Putamen (tissue), 1 donor: ENCODE measurements at places on chromosomes 4 and X.
A peak's percentile ranks its signal among the peaks of the same experiment; 100 is the strongest.

DNA sequence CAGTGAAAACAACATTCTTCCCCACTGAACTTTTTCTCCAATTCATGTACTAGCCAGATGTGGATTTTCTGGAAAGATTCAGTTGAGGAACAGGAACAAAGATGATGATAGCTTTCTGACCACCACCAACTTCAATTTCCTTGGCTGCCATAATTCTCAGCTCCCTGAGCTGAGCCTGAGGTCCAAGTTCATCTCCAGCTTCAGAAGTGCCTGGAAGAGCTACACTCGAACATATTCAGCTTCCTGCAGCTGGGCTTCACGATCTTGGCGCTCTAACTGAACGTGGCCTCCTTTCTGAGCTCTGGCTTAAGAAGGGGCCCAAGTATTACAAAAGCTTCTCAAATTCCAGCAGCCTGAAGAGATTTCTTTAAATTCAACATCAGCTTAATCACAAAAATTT lies 83.9 kb downstream of the QDPR start:
- no peak for DNase-seq

GRCh38 chrX:132271311-132271778 lies 52.1 kb upstream of the RAP2C start:
- DNase-seq, result no peak

GRCh38 chr4:74447636-74448233 lies 2.8 kb downstream of the AREG start:
- DNase-seq, result no peak

- DNase-seq, result no peak
These were observed 30.2 kb upstream of the ELF2 start for GRCh38 chr4:139207247-139207646.

DNA sequence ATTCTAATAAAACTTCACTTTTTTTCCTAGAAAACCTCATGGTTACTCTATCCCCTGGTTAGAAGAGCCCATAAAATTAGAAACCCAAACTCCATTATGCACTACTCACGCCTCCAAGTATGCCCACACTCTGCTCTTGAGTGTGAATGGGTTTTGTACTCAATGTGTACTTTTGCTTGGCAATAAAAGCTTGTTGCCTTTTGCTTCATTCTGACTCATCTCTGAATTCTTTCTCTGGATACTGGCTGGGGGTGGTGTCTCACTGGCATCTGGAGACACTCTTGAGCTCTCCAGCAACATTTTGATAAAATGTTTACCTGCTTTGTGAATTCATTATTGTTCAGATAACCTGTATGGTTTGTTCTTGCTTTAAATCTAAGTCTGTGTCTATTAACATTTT lies 963.3 kb downstream of the TRAM1L1 start:
- DNase-seq, result no peak

GRCh38 chrX:109448282-109448938 lies 33.5 kb downstream of the GUCY2F start:
- peak; percentile 4 for DNase-seq

- no peak for DNase-seq
These were observed 299.9 kb downstream of the PRDM5 start for GRCh38 chr4:120622601-120623000.

DNA sequence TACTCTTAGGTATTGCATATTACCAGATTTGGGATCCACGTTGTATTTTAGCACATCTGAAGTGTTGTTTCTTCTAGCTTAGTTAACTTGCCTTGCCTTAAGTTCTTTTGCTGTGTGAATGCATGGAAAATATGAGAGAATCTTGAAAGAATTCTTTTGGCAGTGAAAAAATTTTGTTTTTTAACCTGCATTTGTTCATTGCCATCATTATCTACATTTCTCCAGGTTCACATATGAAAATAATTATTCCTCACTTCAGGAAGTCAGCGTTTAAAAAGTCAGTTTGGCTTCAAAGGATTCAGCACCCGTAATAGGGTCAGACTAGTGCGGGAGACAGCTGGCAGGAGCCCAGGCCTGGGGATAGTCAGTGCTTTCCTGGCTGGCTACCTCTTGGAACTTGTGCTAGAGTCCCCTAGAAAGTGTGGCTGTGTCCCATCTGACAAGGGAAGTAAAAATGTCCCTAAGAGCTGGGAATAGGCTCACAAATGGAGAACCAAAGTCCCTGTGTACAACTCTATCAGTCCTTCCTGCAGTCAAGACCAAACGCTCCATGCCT lies 251.9 kb upstream of the KLF3 start:
- DNase-seq, result no peak

DNA sequence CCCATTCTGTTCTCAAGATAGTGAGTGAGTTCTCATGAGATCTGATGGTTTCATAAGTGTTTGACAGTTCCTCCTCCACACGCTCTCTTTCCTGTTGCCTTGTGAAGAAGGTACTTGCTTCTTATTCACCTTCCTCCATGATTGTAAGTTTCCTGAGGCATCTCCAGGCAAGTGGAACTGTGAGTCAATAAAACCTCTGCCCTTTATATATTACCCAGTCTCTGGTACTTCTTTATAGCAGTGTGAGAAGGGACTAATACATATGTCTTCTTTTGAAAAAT lies 58.4 kb downstream of the CFAP299 start:
- no peak for DNase-seq

DNA sequence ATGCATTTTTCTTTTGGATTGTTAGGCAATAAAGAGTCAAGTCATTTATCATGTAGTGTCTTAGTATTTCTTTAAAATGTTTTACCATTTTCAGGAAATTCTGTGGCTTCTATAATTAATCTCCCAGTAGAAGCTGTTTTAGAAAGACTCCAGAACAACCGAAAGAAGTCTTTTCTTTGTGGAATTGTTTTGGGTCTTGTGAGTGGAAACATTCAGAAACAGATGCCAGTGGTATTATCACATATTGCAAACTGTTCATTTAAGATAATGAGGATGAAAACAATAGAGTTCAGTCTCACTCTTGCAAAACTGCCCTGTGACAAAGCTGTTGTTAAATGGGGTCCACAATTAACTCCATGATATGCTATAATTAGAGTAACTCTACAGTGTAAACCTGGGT lies 211.2 kb upstream of the KIT start:
- DNase-seq, result no peak

DNA sequence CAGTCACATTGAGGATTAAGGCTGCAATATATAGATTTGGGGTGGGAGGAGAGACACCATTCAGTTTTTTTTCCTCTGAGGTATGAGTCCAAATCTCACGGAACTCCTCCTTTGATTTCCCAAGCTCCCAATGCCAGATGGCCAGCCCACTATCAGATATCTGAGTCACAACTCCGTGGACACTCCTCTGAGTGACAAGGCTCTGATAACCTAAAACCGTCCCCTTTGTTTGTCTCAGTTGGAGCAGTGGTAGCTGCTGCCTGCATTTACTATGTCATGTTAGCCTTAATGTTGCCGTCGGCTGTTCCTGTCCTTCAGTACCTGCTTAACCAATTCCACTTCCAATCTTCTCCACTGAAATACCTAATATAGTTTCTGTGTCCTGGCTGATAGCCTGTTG lies 107.3 kb downstream of the DTHD1 start:
- DNase-seq, result no peak

- no peak for DNase-seq
These were observed 155.7 kb upstream of the LEF1 start for GRCh38 chr4:108324450-108324849.

DNA sequence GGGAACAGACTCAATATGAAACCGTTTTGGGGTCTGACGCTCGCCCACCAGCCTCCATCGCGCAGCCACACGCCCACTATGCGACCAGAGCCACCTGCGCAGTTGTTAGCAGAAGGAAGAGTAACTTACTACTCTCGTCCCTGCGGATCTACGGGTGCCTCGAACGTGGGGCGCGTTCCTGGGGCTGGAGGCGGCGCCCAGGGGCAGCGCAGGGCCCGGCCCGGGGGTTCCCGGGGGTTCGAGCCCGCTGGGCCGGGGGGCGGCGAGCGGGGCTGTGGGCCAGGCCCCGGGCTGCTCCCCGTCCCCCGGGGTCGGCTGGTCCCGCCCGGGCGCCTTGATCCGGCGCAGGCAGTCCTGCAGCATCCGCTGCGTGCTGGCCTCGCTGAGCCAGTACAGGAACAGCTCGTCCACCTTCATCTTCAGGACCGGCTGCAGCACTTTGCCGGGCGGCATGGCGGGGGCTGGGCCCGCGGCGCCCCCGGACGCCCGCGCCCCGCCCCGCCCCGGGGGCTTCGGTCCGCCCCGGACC lies 404 bp downstream of the PPP2R3B start:
- DNase-seq, result no peak

DNA sequence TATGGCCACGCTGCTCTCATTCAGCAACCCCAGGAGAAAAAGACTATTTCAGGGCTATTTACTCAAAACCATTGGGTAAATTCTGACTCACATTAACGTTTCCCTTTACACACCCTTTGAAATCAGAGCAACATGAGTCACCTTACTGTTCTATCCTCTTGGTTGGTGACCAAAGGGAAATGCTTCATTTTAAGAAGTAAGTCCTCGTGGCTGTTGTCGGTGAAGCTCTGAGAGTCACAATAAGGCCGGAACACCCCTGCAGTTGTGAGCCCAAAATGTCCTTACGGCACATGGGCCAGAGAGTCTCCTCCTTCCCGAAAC lies 56.3 kb upstream of the SPRY1 start:
- DNase-seq, result no peak

GRCh38 chr4:103994059-103994458 lies 274.3 kb upstream of the TACR3 start:
- DNase-seq, result no peak

- DNase-seq, result no peak
These were observed 218.4 kb upstream of the BMP3 start for GRCh38 chr4:80812145-80812544.

DNA sequence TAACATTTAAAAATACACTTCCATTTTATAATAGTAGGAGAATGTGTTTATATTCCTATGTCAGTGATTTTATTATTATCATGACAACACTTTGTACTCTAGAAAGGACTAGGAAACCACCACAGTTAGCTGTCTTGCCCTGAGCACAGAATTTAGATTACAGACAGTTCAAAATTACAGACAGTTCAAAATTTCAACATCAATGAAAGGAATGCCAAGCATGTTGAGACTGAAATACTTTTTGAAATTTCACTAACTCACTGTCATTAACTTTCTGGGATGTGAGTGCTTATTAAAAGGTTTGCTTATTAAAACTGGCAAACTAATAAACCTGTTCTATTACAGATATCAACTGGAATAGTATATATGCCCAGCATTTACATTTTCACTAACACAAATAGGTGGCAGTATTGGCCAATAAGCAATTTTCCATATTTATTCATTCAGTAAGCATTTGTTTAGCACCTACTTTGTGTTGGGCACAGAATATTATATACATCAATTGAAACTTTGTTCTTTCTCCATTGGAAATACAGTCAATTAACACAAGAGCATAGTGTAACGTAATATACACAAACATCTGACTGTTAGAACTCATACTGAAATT lies 179.4 kb downstream of the FBXW7 start:
- no peak for DNase-seq

GRCh38 chrX:9532349-9532748 lies 67.5 kb downstream of the TBL1X start:
- DNase-seq, result no peak

DNA sequence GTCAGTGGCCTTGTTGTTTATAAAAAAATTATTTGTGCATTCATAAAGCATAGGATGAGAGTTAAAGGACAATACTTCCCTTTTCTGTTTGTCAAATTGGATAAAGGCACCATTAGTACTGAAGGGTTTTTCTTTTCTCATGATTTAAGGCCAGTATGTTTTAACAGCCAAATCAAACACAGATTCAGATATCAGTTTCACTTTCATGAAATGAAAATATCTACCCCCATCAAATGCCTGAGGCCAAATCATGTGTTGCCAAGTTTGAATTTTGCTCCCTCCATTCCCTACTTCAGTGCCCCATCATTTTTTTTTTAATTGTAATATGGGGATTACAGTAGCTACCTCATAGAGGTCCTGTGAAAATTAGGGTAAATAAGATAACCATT lies 745.9 kb downstream of the RPA4 start:
- DNase-seq, result no peak

- DNase-seq, result no peak
These were observed 3.4 kb downstream of the CD38 start for GRCh38 chr4:15781427-15782095.

DNA sequence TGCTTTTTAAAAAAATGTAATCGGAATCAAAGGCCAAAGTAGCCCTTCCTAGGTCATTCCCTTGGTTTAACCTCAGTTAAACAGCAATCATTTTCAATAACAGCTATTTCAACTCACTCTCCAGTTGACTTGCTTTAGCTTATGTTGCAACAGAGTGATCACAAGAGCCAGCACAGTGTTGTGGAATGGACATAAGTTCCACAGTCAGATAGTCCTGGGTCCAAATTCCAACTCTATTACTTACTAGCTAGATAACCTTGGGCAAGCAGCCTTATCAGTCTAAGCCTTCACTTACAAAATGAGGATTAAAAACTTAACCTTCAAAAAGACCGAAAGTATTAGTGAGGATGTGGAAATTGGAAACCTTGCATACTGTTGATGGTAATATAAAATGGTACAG lies 9.2 kb upstream of the GPC3 start:
- DNase-seq, result no peak

- no peak for DNase-seq
These were observed 5.9 kb upstream of the GRPEL1 start for GRCh38 chr4:7073526-7074390.

DNA sequence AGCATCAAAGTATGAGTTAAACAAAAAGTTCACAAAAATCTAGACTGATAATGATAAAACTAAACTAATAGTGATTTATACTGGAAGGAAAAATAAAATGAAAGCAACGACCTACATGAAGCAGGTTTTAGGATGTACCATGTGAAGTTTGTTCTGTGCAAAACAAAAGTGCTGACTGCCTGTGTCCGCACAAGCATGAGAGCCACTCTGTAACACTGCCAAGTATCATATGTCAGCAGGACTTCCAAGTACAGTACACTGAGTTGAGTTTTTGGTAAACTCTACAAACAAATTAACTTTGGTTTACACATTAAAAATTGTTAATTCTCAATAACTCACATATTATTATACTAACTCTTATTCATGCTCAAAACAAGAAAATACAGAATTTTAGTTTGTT lies 459.0 kb downstream of the PDGFC start:
- no peak for DNase-seq

DNA sequence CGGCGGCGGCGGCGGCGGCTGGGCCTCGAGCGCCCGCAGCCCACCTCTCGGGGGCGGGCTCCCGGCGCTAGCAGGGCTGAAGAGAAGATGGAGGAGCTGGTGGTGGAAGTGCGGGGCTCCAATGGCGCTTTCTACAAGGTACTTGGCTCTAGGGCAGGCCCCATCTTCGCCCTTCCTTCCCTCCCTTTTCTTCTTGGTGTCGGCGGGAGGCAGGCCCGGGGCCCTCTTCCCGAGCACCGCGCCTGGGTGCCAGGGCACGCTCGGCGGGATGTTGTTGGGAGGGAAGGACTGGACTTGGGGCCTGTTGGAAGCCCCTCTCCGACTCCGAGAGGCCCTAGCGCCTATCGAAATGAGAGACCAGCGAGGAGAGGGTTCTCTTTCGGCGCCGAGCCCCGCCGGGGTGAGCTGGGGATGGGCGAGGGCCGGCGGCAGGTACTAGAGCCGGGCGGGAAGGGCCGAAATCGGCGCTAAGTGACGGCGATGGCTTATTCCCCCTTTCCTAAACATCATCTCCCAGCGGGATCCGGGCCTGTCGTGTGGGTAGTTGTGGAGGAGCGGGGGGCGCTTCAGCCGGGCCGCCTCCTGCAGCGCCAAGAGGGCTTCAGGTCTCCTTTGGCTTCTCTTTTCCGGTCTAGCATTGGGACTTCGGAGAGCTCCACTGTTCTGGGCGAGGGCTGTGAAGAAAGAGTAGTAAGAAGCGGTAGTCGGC lies 528 bp downstream of the FMR1 start:
- DNase-seq, result peak; percentile 30
